ENCODE measurements at places on chromosomes 2 and 18.
A peak's percentile ranks its signal among the peaks of the same experiment; 100 is the strongest.

- no peak for DNase-seq
Observed at GRCh38 chr2:160207271-160207670, 7.2 kb upstream of the ITGB6 start.

- no peak for DNase-seq
Observed at GRCh38 chr2:209942426-209942825, 60.0 kb upstream of the RPE start.

DNA sequence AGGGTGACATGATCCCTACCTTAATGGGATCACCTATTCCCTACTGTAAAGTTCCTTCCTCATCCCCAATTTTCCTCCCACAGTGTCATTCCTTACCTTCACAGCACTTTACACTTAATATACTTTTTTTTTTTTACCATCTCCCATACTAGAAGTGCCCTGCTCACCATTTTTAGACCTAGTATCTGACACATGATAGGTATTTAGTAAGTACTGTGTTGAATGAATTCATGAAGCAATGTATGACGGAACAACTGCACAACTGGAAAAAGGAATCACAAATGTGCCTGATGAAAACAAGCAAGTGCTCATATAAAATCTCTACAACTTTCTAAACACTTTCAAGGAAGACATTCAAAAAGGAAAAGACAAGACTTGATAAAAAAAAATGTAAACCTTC, 77.0 kb upstream of the ST8SIA5 start:
- no peak for DNase-seq

DNA sequence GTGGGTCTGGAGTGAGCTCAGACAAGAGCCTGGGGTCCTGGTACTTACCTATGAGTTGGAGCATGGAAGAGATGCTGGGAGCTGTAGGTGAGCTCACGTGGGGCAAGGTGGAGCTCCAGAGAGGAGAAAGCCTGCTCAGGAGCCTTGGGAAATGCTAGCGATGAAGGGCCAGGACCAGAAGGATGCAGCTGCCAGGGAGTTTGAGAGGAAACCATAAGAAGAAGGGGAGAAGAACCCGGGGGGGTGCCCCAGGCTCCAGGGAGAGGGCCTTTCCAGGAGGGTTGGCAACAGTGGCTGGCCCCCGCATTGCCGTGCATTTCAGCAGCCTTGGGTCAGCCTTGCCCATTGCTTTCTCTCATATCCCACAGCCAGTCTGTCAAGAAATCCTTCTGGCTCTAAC, 268.7 kb downstream of the GLI2 start:
- DNase-seq: no peak

DNA sequence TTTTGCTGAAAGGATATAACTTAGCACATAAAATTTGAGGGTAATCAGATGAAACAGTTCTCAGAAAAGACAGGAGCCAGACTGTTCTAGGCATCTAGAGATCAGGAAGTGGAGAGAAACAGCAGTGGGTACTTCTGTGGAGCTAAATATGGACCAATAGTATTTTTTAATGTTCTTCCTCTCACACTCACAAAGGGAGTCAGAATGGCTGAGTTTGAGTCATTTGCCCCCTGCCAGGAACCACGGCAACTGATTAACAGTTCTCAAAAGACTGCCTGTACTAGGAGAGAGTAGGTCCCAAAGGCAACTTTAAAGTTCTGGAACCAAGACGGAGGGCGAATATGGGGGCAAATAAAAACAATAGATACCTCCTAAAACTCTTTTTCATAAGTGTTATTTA, 107.5 kb downstream of the GULP1 start:
- no peak for DNase-seq

GRCh38 chr2:74278176-74278575, 65.0 kb downstream of the SLC4A5 start:
- no peak for DNase-seq

GRCh38 chr2:177551989-177552421, 159.4 kb downstream of the AGPS start:
- no peak for DNase-seq

GRCh38 chr2:3403587-3404334, 24.3 kb downstream of the TRAPPC12 start:
- no peak for DNase-seq

DNA sequence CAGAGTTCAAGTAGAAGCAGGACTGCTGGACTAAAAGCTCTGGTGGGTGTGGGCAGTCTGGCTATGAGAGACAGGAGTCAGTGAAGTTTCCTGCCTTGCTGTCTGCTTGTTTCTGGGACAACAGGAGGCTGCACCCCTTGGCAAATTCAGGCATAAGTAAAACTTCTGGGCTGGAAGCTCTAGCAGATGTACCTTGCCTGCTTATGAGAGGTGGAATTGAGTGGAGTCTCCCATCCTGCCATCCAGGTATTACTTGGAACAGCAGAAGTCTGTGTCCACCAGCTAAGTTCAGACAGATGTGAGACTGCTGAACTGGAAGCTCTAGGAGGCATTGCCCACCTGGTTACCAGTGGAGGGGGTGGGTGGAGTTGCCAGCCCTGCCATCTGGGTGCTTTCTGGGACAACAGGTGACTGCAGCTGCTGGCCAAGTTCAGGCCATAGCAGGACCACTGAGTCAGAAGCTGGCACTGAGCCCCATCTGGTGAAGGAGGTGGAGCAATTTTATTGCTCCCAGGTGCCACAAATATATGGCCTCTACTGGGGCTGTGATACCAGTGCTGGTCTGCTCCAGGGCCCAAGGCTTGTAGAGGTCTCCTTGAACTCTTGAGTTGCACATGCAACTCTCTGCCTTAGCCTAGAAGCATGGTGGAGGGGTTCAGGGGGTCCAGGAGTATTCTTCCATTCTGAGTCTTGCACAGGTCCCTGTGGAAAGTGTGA, 199.4 kb upstream of the FN1 start:
- no peak for DNase-seq

- no peak for DNase-seq
Observed at GRCh38 chr2:98269274-98269673, 77.0 kb upstream of the CNGA3 start.

DNA sequence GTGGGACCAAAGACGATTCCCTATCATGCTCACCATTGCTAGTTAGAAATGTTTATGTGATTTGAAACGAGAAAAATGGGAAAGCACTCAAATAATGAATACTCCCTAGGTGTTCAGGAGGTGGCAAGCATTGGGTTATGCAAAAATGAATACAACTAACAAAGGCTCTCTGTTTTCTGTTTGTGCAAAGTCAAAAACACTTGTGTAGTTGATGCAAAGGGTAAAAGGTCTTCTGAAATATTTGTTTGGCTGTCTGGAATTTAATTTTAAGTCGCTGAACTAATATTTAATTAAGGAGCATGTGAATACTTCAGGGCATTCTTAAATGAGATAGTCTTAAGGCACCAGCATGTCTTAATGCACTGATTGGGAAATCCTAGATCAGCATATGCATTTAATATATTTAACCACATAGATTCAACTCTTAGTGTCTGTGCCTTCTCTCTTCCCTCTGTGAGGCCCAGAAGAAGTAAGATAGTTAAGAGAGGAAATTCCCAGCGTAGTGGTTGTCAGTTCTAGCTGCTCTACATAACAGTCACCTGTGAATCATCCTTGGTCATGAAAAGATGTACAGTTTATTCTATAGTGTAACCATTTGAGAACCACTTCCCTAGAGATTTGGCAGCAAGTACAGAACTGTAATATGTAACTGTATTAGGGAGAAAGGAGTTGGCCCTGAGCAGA, 111.9 kb downstream of the EPC2 start:
- no peak for DNase-seq

- no peak for DNase-seq
Observed at GRCh38 chr2:134866498-134867099, 28.2 kb downstream of the ACMSD start.

GRCh38 chr18:7817575-7818230, 250.6 kb downstream of the PTPRM start:
- no peak for DNase-seq

GRCh38 chr2:43031471-43032212, 194.8 kb downstream of the ZFP36L2 start:
- DNase-seq: no peak

DNA sequence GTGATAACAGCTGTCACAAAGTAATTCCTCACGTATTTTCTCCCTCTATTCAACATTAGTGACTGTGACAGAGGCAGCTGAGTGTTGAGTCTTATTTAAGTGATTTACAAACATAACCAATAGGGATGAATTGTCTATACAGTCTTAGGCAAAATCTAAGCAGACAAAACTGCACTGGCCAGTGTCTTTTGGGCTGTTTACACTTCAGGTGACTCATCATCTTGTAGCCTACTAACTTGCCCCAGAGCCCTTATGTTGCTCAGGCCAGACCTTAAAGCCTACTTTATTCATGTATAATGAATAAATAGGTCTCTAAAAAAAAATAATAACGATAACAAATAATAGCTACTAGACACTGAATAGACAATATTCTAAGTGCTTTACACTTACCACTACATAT, 17.2 kb downstream of the THOC1 start:
- DNase-seq: no peak

- no peak for DNase-seq
Observed at GRCh38 chr2:9118383-9118960, 88.1 kb upstream of the ASAP2 start.

DNA sequence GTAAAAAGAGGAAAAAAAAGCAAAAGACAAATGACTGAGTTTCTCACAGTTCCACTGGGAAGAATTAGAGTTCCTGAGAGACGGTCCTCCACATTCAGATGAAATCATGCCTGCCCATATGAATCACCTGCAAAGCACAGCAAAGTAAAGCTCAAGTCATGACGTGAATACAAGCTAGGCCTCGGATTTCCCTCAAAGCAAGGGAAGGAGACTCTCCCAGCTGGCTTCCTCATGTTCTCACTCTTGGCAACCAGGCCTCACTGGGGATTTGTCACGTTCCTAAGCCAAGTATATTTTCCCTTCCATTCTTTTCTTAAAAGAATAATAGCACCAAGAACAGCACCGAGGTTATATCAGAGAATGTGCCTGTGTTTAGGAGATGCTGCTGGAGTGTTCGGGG, 47.0 kb downstream of the CYP27C1 start:
- no peak for DNase-seq

DNA sequence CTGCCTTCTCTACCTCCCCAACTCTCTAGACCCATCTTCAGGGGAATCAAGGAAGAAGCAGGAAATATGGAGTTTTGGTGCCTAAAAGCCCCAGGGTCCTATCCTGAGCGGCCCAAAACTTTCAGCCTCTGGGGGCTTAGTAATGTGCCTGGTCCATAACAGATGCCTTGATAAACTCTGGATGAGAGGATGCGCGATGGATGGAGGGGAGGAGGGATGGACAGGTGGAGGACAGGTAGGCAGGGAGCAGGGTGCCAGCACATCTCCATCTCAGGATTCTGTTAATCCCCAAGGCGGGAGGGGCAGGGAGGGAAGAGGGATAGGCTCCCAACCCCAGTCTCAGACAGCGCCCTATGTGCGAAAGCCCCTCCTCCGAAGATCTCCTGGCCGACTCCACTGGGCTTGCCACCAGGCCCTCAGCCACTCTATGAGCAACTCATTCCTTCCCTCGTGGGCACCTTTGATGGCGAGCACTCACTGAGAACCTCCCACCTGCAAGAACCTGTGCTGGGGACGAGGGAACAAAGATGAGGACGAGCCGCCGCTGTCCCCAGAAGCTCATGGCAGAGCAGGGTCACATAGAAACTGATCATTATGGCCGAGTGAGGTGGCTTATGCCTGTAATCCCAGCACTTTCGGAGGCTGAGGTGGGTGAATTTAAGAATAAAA, 23.1 kb downstream of the HS1BP3 start:
- DNase-seq: no peak

DNA sequence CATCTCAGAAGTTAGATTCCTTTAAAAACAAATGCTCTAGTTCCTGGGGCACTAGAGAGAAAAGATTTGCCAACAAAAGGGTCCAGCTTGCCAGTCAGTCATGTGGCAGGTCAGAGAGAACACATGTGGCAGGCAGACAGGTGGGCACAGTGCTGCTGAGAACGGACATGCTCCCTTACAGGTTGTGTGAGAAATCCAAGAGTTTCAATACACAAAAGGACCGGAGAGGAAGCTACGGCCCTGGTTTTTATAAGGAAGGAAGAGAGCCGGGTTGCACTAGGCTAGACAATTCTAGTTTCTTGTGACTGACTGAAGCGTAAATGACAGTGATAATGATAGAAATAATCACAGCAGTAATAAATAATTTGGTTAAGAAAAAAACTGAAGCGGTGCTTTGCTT, 18.3 kb downstream of the CDC42EP3 start:
- no peak for DNase-seq

- DNase-seq: no peak
Observed at GRCh38 chr2:186085226-186085625, 346.6 kb downstream of the FSIP2 start.

GRCh38 chr18:69408522-69408921, 7.8 kb downstream of the DOK6 start:
- DNase-seq: no peak

DNA sequence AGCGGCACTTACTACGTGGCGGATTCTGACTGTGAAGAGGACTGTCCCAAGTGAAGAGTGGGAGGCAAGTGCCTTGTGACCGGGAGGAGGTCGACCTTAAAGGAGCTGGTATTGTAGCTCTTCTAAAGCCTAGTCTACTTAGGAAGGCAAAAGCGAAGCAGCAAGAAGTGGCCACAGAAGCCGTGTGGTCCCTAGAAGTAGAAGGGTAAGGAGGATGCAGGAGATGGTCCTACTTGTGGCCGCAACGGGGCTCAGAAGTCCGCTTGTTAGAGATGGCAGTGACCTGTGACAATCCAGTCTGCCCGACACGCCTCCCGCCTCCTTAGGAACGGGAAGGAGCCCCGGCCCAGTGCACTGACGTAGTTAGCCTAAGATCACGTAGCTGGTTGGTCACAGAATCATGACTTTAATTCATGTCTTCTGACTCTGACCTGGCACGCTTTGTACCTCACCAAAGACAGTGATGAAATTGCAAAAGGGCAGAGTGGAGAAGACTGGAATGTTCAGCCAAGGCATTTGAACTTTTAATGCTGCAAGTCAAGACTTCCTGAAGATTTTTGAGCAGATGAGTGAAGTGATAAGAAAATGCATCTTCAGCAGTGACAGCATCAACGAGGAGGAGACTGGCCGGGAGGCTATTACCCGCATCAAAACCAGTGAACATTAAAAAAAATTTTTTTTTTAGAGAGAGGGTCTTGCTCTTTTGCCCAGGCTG, 749 bp upstream of the EIF2AK3 start:
- DNase-seq: peak; percentile 62

DNA sequence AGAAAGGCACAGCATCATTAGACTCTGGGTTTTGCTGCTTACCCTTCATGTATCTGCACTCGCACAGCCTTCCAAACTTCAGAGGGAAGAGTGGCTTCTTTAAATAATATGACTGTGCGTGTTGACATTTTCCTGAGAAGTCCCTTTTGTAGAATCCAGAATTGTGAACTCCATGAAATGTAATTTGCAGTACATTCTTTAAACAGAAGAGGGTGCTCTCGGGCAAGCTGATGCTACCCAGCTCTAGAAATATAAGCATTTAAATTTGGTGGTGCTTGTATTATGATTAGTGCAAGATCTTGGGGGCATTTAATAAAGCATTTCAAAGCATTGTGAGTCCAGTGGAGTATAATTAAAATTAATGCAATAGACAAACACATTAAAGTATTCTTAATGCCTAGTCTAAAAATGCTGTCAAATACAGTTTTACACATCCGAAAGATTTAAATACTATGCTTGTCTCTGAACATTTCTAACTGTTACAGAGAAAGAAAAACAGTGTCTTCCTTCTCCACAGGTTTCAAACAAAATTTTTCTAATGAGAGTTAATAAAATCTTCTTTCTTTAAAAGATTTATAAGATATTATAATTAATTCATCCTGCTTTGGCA, 17.3 kb upstream of the GTF2A1L start:
- no peak for DNase-seq

All from stimulated activated CD8-positive, alpha-beta memory T cell treated with anti-CD3 and anti-CD28 coated beads, Interleukin-12 subunit alpha, Interleukin-12 subunit beta, amount 100 ng/mL, for 4 hours (primary cell).